ENCODE measurements at places on chromosomes 1 and 21.

DNA sequence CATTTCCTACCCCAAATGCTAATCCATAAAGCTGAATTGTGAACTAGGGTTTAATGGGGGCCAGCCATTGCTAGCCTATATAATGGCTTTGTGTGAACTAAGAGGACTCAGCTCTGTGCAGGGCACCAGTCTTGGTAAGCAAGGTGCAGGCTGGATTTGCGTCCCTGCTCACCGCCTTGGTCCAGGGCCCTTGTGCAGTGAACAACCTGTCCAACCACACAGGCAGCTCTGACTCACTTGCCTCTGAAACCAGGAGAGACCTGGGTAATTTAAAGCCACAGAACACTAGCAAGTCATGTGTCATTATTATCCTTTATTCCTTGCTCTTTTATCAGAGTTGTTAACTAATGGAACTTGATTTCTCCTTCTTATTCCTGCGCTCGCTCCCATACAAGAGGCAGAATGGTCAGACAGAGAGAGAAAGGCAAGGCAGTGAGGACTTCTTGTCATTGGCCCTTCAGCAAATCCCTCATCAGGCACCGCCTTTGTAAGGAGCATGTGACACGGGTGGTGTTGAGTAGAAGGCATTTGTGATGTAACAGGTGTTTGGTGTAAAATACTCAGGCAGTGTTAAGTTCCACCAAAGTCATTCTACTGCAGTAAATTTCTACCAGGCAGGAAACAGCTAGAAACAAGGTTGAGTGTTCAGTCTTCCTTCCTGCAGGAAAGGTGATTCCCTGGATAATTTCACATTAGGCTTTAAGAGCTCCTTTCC is 67.3 kb upstream of the OLIG2 start:
- DNase-seq = no peak

DNA sequence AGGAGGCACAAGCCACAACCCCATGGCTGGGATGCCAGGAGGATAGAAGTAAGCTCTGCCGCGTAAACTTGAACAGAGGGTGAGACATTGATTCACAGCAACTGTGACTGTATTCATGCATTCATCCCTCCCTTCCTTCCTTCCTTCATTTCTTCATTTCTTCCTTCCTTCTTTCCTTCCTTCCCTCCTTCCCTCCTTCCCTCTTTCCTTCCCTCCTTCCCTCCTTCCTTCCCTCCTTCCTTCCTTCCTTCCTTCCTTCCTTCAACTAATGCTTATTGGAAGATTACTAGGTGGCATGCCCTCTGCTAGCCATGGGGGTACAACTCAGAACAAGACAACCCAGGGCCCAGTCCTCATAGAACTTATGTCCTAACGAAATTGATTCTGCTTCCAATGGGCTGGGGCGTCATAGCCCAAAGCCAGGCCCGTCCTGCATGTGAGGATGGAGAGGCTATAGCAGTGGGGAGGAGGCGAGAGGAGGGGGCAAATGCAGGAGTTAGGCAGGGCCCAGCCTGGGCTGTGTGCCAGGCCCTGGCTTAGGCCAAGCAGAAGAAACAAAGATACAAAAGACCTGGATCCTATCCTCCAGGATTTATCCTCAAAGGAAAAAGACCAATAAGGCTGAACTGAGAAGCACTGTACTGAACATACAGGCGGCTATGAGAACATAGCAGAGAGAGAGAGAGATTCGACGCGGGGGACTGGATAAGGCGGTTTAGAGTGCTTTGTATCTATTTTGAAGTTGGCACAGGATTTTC is 24.4 kb upstream of the PAXBP1 start:
- no peak for DNase-seq

DNA sequence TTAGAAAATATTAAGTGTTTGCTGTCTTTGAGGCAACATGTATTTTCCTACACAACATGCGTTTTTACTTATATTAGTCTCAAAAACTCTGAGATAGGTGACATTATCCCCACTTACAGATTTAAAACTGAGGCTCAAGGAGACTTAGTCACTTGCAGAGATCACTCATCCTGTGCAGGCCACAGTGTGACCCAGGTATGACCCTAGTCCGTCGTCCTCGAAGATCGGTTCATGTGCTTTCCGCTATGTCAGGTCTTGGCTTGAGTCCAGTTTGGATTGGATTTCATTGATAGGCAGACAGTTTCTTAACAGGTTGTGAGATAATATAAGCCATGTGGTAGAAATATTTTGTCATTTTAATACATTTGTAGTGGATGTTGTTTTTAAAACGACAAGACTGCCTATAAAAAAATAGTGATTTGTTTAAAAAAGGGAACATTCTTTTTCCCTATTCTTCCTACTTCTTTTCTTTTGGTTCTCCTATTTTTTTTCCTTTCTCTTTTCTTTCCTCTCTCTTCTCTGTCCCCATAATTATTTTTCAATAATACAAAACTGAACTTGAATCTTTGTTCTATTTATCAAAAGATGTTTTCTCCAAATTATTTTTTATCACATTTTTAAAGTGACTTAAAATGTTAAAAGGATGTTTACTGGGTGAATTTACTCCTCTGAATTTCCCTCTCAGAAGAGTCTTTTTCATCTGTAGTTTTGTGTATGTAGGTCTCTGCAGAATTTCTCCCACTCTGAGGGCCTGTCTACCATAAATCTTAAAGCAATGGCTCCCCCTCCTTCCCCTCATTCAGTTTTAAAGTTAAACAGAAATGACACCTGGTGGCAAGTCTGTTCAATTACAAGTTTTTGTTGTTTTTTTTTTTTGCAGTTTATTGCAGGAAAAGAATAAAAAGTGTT is 81.8 kb downstream of the PHTF1 start:
- DNase-seq = peak; percentile 50

DNA sequence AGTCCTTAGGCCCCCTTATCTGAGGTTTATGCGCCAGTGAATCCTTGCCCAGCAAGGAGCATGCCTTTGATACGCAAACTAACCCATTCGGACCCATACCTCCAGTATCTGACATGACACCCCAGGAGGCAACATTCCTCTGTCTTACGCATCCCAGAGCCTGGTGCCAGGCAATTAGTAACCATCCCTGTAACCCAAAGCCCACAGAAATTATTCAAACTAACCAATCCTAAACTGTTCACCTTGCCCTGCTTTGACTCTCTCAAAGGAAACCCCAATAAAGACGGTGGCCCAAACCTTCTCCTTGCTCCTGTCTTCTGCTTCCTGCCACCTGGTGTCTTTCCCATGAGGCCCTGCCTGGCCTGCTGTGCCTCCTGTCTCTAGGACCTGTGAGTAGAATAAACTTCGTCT is 36.4 kb downstream of the ZNF496 start:
- peak; percentile 17 for DNase-seq

- DNase-seq = no peak
These were observed 160.9 kb upstream of the CSF3R start for GRCh38 chr1:36643371-36644270.

DNA sequence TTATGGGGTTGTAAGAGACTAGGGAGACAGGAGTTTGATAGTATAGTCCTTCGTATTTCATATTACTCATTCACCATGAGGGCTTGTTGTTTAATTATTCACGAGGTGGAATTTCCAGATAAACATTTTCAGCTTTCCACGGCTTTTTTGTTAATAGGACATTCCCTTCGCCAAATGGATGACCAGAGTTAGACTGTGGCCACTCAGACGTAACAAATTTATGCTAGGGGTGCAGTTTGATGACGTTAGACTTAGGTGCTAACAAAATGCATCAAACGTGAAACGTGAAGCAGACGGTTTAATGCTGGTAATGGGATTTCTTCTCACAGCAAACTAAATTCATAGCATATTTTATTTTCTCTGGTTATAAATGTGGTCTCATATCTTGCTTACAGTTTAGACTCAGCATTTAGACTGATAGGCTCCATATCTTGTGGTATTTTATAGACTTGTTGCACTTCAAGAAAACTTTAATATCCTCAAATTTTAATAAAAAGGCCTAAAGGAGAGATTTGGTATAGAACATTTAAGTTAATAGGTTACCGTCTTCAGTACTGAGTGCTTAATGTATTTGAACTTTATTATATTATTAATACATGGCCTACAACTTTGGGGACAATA is 2.3 kb downstream of the DHX9 start:
- DNase-seq = no peak

DNA sequence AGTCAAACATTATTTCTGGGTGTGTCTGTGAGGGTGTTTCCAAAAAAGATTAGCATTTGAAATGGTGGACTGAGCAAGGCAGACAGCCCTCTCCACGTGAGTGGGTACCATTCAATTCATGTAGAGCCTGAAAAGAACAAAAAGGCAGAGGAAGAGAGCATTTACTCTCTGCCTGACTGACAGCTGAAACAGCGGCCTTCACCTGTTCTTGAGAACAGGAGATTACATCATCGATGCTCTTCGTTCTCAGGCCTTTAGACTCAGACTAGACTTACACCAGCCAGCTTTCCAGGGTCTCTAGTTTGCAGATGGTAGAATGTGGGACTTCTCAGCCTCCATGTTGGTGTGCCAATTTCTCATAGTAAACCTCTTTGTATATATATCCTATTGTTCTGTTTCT is 302.3 kb downstream of the BACH1 start:
- DNase-seq = no peak

- no peak for DNase-seq
These were observed 8.4 kb upstream of the BGLAP start for GRCh38 chr1:156233426-156234127.

GRCh38 chr1:229641306-229641705 is 15.3 kb downstream of the URB2 start:
- no peak for DNase-seq

GRCh38 chr1:231192620-231193163 is 30.8 kb downstream of the TRIM67 start:
- no peak for DNase-seq

DNA sequence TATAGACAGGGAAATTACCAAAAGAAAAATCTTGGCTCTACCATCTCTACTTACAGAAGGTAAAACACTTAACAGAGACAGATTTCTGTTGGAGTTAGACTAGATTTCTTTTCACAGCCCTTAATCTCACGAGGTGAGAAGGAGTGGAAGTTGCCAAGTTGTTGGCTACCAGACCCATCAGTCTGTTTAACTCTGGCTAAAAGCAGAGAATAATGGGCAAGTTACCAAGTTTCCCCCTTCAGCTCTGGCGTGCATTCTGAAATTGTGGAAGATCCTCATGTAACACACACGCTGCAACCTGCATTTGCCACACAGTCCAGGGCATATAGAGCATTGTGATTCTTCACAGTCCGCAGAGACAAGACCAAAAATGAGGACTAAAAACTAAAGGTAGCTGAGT is 49.3 kb downstream of the STX6 start:
- DNase-seq = no peak

DNA sequence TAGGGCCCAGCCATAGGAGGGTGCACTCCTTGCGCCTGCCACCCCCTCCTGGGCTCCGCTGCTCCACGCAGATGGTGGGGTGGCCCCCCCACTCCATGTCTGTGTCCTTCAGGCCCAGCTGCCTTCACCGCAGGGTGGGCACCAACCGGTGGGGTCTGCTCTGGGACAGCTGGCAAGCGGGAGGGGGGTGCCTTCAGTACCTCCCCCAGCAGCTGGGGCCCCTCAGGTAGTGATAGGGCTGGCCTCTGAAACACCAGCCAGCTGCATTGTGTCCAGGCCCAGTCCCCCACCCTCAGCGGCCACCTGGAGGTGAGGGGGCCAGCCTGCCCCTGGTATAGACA is 360 bp downstream of the GJC2 start:
- no peak for DNase-seq
